Activated naive CD4-positive, alpha-beta T cell treated with anti-CD3 and anti-CD28 coated beads, Interleukin-2, amount 50 U/mL, for 16 hours (primary cell): ENCODE measurements at places on chromosomes 12 and 14.

GRCh38 chr14:31223331-31223730 lies 15.7 kb upstream of the HECTD1 start:
- no peak for DNase-seq

DNA sequence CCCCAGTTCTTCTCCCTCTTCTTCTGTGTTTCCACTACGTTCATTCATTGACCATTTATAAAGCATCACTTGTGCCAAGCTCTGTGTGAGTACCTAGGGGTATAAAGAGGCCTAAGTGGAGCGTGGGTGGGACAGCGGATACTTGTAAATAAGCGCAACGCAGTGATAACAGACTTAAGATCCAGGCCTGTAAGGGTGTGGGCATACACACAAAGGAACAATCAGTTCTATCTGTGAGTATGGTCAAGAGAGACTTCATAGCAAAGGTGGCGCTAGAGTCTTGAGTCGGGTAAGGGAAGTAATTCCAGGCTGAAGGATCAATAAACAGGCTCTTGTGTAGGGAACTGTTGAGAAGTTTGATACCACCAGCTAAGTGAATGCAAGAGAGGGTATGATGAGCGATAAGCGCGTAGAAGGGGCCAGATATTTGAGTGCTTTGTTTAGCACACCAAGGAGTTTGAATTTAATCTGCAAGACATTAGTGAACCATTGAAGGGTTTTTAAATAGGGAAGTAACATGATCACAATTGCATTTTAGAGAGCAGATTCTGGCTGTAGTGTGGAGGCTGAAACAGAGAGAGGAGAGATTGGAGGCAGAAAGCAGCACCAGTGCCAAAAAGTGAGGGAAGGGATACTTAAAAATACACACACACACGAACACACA lies 1.0 kb upstream of the GXYLT1 start:
- DNase-seq: no peak

GRCh38 chr12:56804684-56805083 lies 41.6 kb downstream of the HSD17B6 start:
- no peak for DNase-seq

DNA sequence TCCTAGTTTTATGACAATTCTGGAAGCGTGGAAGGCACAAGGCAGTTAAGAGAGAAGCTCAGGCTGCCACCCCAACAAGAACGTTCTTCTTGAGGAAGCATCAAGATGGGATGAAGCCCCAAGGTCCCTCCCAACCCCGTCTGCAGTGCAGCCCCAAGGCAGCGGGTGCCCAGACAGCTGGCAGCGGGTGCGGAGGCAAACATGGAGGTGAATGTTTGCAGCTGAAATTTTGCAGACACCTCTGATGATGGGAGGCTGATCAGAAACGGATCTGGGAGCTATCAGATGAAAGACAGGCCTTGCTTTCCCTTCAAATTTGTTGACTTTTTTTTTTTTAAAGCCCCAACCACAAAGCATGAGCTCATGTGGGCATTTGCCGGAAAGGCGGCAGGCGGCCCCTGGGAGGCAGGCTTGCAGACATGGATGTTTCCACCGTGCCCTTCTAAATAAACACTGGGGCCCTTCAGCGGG lies 230.7 kb upstream of the RTL1 start:
- DNase-seq: no peak

DNA sequence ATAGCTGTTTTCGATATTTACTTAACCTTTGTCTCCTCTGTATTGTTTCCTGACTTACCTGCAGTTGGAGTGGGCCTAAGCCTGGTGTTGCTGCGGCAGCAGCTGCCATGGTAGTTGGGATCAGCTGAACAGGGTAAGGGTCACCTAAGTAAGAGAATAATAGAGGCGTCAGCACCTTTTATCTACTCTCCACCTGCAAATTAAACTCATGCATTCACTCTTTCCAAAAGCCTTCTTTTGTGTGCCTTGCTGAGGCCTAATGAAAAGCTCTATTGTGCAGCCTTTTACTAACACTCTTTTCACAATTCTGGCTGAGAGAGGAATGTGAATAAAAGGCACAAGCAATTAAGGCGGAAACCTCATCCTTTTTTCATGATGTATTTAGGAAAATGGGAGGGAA lies 308.7 kb downstream of the SOX5 start:
- no peak for DNase-seq

GRCh38 chr14:23020143-23021128 lies 10.5 kb upstream of the C14orf93 start:
- DNase-seq: no peak

GRCh38 chr12:62128175-62128975 lies 131.8 kb upstream of the USP15 start:
- no peak for DNase-seq

- no peak for DNase-seq
Observed at GRCh38 chr14:87109271-87109670, 883.7 kb downstream of the GALC start.

DNA sequence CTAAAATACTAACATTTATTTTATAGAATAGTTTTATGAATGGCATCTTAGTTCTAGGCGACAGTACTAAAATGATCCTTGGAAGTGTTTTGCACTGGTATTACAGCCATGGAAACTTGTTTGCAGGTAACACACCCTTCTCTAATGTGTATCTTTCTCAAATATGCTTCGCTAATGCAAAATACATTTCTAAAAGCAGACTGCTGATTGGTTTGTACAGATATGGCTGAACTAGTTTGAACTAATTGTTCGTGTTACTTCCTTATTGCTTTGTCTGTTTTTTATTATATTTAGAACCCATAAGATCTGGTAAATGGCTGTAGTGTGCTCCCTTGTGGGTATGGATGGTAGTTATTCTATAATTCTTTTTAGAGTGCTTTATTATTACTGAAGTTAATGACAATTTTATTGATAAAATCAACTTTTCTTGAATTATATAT lies 53.0 kb downstream of the ATF7IP start:
- no peak for DNase-seq

GRCh38 chr12:39872425-39872824 lies 233.5 kb downstream of the SLC2A13 start:
- no peak for DNase-seq

DNA sequence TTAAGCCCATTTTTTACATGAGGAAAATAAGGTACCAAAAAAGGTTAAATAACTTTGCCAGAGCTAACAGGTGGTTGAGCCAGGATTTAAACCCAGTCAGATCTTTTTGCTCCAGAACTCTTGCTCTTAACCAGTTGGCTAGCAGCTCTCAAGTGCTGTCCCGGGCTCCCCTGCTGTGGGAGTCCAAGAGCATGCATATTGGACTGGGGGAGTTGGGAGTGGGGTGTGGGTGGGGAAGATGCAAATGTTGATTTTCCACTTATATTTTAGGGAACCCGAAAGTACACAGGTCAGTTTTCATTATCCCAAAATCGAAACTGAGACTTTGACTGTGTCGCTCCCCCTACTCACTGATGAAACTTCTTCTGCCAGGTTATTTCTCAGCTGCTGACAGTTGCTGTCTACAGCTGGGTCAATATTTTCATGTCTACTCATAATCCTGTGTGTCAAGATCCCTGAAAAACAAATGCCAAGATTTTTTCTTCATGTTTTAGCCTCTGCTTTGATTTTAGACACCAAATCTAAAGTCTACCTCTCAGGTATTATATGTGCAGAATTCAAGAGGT lies 172.3 kb upstream of the TMPO start:
- no peak for DNase-seq

DNA sequence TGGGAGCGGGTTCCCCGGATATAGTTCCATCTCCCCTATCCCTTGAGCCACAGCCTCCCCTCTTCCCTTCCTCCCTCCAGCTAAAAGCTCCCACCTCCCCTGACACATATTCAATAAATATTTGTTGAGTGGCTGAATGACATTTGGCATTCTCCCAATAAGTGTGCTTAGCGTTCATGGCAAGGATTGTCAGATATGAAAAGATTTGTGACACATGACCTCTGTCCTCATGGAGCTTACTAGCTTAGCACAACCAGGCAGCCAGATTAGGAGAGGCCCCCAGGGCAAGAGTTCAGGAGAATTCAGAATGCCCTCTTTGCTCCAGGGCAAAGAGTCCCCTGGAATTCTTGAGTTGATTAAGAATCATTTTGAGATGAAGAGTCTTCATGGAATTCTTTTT lies 22.5 kb upstream of the SLC6A12 start:
- no peak for DNase-seq

GRCh38 chr14:43481864-43482263 lies 1025.2 kb downstream of the FSCB start:
- DNase-seq: no peak

DNA sequence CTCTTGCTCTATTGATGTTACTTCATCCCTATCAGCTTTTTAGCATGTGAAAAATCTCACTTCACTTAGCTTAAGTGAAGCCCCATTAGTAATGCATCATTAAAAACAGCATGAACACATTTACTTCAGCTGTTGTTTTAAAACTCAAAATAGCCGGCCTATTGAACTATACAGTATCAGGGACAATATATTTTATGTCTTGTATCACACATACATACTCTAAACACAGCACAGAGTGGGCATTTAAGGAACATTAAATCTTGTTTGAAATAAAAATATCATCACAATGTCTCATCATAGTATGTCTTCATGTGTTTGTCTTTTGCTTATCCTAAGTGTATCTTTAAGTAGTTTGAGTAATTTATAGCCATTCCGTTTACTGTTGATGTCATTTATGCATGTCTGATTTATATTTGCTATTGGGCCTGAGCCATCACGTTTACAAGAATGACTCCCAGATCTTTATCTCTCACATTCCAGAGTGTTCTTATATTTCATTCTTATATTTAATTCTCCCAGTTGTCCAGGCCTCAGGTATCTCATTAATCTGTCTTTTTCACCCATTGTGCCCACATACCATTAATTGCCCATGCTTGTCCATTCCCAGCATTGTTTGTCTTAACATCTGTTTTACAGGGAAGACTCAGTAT lies 57.5 kb downstream of the ARHGAP5 start:
- no peak for DNase-seq

DNA sequence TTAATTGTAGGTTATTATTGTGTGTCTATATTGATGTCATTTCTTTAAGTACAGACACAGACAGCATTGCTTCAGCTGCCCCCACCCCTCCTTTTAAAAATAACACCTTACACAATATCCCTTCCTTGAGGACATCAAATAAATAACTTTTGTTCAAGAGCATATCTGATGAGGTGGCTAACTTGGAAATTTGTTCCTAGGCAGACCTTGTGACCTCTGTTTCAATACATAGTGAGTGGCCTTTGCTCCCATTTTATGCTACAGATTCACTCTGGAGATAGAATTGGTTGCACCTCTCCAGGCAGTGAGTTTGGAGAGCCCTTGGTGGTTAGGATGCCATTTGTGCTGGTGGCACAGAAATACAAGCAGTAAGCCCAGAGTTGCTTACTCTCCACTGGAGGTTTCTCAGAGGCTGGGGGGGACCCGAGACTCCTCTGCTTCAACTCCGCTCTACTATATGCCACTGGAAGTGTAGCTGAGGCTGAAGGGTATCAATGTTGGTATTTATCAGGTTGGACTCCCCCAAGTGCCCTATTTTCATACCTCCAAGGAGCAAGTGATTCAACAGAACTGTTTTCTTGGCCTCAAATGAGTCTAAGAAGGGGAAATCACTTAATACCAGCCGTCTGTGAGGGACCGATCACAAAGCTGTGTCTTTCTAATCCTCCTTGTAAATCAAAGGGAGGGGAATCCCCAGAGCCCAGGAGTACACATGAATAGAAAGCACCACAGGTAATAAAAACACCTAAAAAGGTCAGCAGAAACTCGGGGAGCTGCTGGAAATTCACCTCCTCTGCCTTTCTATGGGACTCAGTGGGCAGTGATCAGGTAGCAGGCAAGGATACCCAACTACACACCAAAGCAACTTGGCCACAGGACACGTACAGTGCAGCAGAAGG lies 463.1 kb downstream of the RAD51B start:
- DNase-seq: peak; percentile 43

GRCh38 chr12:89140602-89141238 lies 211.6 kb downstream of the DUSP6 start:
- DNase-seq: no peak

DNA sequence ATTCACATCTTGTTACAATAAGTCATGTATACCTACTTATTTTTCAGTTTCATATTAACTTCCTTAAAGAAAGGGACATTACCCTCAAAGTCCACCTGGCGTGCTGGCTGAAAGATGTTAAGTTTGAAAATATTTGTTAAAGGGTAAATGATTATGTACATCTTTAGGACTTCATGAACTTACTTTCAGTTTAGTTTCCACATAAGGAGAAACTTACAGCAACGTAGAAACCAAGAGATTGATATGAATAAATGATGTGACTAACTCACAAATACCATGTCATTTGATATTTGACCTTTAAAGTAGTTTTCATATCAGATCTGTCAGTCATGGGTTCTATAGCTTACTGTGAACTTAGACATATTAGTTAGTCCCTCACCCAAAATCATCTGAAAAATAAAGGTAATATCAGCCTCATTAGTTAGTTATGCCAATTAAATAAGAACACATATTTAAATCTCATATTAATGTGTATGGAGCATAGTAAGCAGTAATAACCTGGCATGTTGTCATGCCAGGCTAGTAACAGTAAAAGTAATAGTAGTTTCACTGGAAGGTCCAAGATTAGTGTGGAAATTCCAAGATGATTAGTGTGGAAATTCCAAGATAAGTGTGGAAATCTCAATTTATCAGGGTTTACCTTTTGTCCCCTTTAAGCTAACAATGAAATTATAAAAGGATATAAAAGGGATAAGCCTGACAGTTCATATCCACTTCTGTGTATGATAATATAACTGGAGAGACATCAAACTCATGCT lies 1.9 kb upstream of the CLEC2D start:
- peak; percentile 34 for DNase-seq

DNA sequence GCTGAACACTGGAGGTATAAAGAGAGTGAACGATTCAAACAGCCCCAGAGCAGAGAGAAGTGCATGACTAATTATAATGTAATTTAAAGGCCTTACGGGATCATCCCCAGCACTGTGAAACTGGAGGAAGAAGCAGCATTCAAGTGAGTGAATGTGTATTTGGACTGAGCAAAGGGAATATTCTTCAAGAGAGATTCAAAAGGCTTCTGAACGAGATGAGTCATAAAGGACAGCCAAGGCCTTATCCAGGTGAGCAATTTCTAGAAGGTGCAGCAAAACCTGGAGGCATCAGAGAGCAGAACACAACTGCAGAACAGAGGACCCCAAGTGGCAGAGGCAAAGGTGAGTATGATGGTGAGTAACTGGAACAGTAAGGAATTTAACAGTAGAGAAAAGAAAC lies 127.2 kb downstream of the BCAT1 start:
- no peak for DNase-seq

DNA sequence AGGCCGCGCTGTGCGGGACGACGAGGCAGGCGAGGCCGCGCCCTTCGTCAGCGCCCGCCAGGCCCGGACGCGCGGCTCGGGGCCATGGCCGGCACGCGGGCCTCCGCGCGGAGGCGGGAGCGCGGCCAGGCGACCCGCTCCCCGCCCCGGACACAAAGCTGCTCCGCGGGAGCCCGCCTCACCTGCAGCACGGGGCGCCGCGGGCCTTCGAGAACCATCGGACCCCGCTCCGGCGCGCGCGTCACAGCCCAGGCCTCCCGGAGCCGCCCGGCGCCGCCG lies 342 bp downstream of the DICER1 start:
- no peak for DNase-seq

GRCh38 chr14:58836303-58836974 lies 198.7 kb downstream of the DACT1 start:
- no peak for DNase-seq

- DNase-seq: no peak
Observed at GRCh38 chr12:132249689-132250478, 79.5 kb downstream of the GALNT9 start.

- no peak for DNase-seq
Observed at GRCh38 chr12:32661706-32662105, 17.4 kb upstream of the DNM1L start.
